ENCODE measurements at places on chromosomes 4 and X.

DNA sequence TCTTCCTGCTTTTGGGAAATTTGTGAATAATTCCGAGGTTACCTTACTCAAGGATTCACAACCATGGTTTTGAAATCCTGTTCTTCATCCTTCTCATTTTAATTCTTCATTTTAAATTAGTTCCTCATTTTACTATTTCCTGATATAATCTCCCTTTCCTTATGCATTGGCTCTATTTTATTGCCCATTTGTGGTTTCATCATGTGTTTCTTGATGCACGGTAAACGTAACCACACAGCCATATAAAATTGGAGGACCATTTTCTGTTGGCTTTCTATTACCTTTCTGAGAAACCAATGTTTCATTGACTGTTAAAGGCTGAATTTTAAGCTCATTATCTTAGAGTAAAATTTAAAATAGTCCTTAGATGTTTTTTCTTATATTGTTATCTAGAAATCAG is 100.3 kb upstream of the NDST4 start:
- no peak for DNase-seq

- DNase-seq: no peak
These were observed 20.3 kb downstream of the SMS start for GRCh38 chrX:21960569-21961541.

GRCh38 chr4:19776021-19776459 is 475.7 kb upstream of the SLIT2 start:
- no peak for DNase-seq

DNA sequence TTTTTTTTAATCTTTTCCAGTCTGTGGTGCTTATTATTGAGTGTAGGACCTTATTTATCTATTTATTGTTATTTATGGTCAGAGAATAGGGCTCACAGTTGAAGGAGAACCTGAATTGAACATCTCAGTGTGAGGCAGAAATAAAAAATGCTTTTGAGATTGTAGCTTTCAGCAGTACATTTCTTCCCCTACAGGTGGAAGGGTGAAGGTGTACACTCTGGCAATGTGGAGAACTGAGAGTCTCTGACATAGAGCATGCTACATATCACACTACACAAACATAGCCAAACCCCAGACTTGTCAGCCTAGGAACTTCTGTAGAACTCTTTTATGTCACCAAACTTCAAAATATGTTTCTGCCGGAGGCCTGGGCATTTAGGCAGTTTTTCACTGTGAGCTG is 140.2 kb downstream of the STIM2 start:
- no peak for DNase-seq

- no peak for DNase-seq
These were observed 169.2 kb downstream of the TMA16 start for GRCh38 chr4:163663454-163664225.

GRCh38 chr4:26356081-26356501 is 35.3 kb downstream of the RBPJ start:
- DNase-seq: no peak

DNA sequence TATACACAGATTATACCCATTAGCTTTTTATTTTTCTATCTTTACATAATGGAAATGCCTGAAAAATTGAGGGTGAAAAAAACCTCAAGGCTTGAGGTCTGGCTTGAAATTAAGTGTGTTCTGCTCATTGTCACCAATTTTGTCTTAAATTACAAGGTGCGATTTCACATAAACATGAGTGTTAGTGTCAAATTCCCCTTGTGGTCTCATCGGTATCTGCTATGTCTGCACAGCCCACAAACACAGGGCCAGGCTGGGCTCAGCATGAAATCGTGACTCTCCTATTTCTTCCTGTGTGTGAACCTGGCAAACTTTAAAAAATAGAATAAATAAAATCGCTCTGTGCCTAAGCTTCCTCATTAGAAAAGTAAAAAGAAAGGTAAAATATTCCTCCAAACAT is 109.1 kb downstream of the CRLF2 start:
- no peak for DNase-seq

- no peak for DNase-seq
These were observed 365.3 kb downstream of the MAPK10 start for GRCh38 chr4:85994576-85994975.

GRCh38 chrX:9252182-9252581 is 212.7 kb upstream of the TBL1X start:
- no peak for DNase-seq

DNA sequence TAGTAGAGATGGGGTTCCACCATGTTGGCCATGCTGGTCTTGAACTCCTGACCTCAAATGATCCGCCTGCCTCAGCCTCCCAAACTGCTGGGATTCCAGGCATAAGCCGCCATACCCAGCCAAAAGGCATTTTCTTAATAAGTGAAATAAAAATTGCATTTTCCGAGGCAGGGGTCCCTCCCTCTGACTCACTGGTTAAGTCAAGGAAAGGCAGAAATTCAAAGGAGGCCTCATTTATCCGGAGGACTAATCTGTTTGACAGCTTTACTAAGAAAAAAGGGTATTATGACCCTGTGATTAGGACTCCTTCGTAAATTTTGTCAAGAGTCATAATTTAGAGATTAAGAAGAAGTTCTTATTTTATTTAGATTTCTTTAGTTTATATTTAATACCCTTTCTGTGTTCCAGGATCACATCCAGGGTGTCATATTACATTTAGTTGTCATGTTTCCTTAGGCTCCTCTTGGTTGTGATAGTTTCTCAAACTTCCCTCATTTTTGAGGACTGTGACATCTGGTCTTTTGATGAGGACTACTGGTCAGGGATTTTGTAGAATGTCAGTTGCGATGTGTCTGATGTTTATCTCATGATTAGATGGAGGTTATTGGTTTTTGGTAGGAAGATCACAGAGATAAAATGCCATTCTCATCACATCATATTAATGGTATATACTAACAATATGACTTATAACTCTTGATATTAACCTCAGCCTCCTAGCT is 753.7 kb upstream of the AMOT start:
- no peak for DNase-seq

GRCh38 chr4:15004739-15005301 is 2.5 kb downstream of the CPEB2 start:
- DNase-seq: peak; percentile 3

DNA sequence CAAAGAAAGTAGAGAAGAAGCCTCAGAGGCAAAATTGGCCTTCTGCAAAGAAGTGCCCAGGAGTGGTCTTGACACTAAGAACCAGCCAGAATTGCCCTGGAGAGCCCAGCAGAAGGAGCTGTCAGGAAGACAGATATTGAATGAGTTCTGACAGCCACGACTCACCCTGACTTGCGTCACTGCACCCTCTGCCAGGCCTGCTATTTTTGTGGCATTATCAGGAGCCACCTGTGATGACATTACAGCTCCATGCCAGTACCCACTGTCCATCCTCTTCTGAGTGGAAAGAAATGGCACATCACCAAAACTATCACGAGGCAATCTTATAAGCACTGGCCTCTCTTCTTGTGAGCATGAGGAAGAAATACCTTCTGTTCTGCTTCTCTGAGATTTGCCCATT is 67.7 kb downstream of the SMIM20 start:
- no peak for DNase-seq

GRCh38 chr4:6200011-6200921 is at the start of gene JAKMIP1:
Gene JAKMIP1, minus strand, starts transcription at chr4:6200549. Its CDS starts 87,699 bp downstream, at chr4:6112850.
- DNase-seq: no peak

DNA sequence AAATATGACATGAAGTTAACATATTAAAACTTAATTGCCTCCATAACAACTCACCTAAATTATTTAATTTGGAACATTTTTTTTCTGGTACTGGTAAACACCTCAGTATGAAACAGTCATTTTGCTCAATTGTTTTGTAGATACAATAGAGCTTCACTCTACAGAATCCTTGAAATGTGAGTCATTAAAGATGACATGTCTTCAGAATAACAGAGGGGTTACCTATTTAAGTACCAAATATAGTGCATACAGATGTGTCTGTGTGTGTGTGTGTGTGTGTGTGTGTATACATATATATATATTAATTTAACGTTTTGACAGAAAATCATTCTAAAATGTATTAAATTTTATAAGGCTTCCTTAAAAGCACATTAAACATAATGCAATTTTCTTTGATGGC is 297.6 kb downstream of the INPP4B start:
- DNase-seq: no peak

DNA sequence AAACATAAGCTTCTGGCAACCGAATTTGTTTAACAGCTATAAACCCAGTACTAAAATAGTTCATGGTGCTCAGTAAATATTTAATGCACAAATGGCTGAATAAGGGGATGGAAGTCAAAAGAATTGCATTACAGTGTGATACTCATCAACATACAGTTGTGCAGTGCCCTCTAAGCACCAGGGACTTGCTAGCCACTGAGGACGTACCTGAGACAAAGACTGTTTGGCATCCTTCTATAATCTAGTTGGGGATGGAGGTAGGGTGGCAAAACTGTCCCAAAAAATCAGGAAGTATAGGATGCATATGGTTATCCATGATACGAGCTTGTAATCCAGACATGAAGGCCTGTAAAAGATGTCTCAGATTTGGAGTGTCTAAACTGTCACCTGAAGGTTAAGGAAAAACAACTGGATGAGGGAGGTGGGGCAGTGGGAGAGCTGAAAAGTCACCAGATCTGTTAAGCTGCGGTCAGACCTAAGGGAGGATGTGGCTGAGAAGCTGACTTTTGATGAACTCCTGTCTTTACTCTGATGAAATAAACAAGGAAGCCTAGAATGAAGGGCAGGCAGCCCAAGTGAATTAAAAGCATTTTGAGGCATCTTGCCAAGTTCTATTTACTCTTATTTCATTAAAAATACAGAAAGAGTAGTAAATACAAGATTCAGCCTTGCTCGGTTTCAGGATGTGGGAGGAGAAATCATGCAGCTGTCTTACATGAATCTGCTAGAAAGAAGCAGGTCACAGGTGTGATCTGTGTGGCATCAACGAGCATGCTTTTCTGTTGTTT is 12.0 kb upstream of the CD38 start:
- no peak for DNase-seq

DNA sequence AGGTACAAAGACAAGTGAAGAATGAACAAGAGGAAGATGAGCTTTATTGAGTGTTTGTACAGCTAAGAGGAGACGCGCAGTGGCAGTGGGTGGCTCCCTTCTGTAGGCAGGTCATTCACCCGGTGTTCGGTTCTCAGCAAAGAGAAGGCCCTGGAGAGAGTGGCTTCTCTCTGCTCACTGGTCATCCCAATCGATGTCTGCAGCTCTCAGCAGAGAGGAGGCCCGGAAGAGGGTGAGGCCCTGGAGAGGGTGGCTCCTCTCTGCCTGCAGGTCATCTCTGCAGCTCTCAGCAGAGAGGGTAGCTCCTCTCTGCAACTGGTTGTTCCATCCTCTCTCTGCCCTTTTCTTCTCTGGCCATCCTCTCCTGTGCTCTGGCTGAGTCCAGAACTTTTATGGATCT is 126.5 kb downstream of the UGT8 start:
- DNase-seq: no peak

- no peak for DNase-seq
These were observed 55.8 kb downstream of the PAK3 start for GRCh38 chrX:111151764-111152163.

- no peak for DNase-seq
These were observed 23.9 kb downstream of the NFKB1 start for GRCh38 chr4:102525097-102525496.

- DNase-seq: no peak
These were observed 387.6 kb upstream of the ZFP42 start for GRCh38 chr4:187608001-187608421.

DNA sequence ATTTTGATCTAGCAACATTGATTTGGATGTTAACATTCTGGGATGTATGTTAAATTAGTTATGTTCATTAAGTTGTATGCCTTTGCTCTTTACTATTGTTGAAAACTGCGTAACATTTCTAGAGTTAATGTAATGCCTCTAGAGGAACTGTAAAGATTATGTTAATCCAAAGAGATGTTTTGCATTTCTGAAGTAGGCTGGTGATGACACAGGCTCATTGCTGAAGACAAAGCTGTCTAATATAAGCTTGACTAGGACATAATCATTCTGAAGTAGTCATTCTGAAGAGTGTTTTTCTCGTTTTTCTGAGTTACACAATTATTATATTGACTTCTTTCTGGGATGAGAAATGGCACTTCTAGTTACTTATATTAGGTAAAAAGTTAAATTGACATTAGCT is 72.9 kb downstream of the LRP2BP start:
- DNase-seq: no peak

DNA sequence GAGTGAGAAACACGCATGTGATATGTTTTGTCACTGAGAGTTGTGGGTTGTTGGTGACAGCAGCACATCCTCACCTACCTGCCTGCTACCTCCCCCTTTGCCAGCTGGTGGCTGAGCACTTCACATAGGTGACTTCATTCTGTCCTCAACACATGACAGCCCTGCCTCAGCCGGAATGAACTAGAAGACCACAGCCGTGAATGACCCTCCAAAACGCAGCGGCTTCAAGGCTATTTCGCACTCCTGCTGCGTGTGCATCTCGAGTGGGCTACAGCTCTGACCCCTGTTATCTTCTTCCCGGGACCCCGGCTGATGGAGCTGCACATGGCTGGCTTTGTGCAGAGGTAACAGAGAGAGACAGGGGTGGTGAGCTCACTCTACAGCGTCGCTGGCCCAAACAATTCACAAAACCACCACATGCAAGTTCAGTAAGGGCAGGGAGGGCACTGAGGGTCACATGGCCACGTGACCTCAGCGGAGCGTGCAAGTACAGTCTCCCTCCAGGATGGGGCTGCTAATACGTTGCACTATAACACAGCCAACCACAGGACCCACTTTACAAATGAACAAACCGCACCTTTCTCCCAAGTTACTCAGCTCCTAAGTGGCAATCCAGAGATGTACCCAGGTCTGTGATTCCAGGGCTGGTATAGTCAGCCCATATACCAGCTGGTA is 6.3 kb upstream of the PPP2R2C start:
- no peak for DNase-seq

DNA sequence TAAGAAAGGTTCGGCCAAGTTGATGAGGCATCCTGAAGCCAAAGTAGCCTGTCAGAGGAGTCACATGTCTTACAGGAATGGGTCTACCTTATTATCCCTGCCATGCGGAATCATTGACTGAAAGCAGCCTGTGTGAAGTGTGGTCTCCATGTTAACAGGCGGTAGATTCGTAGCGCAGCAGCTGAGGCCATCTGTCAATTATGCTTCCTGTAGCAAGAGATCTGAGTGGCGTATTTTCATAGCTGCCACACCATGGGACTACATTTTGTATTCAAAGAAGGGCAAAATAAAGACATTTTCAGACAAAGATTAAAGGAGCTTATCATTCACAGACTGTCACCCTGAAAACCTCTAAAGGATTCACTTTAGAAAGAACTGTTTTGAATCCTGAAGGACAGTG is 11.2 kb upstream of the MED14 start:
- DNase-seq: no peak

DNA sequence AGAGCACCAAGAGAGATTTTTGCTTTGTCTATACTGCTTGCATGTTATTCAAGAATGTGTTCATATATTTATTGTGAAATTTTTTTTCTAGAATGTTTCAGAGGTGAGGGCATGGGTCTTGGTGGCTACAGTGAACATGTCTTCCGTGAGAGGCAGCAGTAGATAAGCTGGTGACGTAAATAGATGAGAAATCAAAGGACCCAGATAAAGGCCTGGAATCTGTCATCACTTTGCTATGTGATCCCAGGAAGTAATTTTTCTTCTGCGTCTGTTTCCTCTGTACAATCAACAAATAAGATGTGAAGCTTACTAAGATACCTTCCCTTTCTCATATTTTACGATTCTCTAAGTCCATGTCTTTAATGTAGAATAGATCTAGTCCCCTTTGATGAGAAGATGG is 129.1 kb downstream of the COL4A6 start:
- no peak for DNase-seq

- no peak for DNase-seq
These were observed 20.0 kb upstream of the VCX2 start for GRCh38 chrX:8191022-8191421.

- no peak for DNase-seq
These were observed 26.3 kb downstream of the GPC3 start for GRCh38 chrX:133958997-133959688.
